ENCODE measurements at places on chromosomes 4 and X.

DNA sequence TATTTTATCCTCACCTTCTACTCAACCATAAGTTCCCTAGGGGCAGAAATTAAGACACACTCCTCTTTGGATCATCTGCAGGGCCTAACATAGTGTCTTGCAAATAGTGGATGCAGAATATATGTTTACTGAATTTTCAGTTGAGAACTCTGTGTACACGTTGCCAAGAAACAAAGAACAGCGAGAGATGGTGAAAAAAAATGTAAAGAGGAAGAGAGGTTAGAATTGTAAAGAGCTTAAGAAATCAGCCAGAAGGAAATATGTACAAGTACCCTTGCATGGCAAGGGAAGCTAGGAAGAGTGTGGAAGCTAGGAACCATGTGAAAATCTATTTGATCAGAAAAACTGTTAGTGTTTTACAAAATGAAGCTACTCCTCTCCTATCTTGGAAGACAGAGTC is 431.0 kb downstream of the SMARCA1 start:
- no peak for DNase-seq

- no peak for DNase-seq
Measured at GRCh38 chr4:139530833-139531427, 25.1 kb downstream of the SETD7 start.

GRCh38 chrX:123217077-123217476 is 33.0 kb downstream of the GRIA3 start:
- no peak for DNase-seq

DNA sequence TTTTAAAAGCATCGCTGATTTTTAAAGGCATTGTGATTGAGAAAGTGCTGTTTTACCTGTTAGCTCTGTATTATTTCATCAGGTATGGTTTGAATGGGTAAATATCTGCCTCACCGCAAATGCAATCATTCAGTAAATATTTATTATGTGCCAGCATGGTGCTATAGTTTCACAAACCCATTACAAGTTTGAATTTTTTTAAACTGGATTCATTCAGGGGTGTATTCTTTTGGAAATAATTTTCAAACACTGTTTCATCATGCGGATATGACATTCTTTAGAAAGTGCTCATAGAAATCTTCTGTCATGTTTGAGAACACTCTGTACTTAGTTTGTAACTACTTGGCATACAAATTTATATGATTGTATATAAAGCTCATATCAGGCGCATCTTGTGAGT is 37.2 kb downstream of the LIMCH1 start:
- no peak for DNase-seq

DNA sequence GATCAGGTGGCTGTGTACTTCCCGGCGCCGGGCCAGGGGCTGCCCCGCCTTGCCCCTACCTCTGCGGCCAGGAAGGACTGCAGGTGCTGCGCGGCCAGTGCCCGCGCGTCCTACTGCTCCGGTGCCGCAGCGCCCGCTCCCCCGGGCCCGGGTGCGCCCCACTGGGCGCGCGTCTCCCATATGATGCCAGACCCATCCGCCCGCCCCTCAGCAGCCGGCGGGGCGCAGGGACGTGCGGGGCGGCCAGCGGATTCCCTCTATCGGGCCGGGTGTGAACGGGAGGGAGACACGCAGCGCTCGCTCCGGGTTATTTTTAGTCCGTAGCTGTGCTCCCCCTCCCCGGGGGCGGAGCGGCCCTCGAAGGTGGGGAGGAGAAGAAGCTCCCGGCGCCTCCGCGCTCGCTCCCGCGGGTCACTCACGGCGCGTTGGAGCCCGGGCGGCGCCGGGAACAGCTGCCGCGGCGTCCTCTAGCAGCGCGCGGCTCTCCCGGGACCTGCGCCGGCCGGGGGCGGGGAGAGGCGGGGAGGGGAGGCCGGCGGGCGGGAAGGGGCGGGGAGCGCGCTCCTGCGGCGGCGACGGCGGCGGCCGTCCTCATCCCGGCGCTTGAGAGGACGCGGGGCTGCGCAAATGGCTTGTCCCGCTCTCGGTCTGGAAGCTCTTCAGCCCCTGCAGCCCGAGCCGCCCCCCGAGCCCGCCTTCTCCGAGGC is 103.6 kb downstream of the UCHL1 start:
- DNase-seq: peak; percentile 10

- no peak for DNase-seq
Measured at GRCh38 chr4:149709640-149710039, 106.0 kb downstream of the IQCM start.

DNA sequence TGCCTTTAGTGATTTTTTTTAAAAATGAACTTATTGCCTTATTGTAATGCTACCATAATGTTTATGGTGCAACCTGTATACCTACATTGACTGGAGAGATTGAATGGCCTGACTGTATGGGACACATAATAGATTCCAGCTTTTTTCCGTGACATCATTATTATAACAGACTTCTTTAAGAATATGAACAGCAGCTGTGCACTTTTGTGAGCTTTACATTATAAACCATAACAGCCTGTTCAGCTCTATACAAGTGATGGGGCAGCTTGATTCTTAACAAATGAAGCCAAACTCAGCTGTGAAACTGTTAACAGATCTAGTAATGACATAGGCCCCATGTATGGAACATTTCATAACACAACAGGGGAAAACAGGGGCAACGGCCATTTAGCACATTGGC is 187.0 kb downstream of the BMPR1B start:
- no peak for DNase-seq

- DNase-seq: no peak
Measured at GRCh38 chr4:146143888-146144287, 31.6 kb upstream of the LSM6 start.

DNA sequence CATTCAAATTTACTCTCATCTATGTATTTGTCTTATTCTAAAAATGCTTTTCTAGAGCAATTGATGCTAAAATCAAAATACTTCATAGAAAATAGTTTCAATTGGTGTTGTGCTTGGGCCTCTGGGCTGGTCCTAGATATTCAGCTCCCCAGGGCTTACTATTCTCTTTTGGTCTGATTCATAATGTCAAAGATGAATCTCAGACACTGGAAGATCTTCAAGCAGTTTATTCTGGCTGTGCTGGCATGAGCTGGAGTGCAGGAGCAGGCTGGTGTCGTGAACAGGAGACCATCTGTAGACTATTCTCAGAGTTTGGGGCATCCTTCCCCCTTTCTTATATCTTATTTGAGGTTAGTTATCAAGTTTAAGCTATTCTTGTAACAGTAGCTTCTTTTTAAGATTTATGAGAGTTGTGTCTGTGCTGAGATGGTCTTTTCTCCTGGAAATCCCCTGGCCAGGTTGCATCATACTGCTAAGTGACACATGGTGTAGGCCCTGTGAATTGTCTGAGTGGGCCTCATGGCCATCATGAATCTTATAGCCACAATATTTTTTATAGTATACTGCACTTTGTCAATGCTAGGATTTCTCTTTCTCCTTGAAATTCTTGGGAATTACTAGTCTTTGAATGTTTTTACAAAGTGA is 1624.0 kb upstream of the IGFBP7 start:
- no peak for DNase-seq

GRCh38 chr4:2941138-2942036 is 21.8 kb downstream of the NOP14 start:
- DNase-seq: no peak

DNA sequence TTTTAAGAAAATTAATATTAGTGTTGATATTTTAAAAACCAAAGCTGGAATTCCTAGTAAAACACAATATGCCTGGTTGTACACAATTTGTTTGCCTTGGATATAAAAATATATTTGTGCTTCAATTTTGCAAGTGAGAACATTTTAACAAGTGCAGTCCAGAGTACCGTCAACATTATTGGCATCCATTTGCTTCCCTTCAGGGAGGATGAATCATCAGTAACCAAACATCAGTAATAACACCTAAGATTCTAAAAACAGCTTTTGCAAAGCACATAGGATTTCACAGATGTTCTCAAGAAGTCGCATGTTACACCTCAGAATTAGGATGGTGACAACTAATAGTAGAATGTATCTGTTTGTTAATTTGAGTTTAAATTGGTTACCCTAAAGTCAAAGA is 262.6 kb upstream of the BMP3 start:
- no peak for DNase-seq

DNA sequence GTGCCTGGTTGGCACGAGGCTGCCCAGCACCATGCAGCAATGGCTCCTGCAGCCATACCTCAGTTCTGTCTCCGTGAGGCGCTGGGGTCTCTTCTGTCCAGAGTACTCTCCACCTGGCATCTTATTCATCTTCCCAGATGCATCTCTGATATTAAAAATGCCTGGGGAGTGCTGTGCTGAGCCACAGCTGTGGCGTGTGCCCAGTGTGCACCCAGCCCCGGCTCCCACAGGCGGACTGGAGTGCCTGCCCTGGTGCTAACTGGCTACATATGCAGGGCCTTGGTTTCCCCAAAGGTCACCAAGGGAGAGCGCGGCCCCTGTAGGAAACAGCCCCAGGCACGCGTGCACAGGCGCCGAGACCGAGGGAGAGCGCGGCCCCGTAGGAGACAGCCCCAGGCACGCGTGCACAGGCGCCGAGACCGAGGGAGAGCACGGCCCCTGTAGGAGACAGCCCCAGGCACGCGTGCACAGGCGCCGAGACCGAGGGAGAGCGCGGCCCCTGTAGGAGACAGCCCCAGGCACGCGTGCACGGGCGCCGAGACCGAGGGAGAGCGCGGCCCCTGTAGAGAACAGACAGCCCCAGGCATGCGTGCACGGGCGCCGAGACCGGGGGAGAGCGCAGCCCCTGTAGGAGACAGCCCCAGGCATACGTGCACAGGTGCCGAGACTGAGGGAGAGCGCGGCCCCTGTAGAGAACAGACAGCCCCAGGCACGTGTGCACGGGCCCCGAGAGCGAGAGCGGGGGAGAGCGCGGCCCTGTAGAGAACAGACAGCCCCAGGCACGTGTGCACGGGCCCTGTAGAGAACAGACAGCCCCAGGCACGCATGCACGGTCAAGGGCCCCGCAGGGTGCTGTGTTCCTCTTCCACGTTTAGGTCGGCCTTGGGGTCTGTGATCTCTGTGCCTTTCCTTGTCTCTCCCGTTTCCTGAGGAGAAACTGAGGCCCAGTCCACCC is 14.5 kb downstream of the TMEM175 start:
- no peak for DNase-seq

DNA sequence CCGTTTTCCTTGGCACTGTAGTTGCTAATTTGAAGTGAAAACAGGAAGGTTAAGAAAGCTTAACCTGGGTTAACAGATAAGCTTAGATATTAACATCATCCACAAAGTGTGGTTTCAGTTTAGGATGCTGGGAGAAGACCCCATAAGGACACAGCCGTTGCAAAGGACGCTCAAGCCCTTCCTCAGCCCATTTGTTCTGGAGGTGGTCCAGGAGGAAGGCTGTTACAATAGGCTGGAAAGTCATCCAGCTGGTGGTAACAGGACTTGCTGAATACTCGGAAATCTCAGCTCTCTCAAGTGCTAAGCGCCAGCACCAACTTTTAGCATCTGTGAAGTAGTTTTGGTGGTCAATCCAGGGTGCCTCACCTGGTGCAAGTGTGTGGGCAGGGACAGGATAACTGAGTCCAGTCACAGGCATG is 14.2 kb downstream of the CHST7 start:
- no peak for DNase-seq

- no peak for DNase-seq
Measured at GRCh38 chr4:127224556-127224955, 408.2 kb upstream of the INTU start.

DNA sequence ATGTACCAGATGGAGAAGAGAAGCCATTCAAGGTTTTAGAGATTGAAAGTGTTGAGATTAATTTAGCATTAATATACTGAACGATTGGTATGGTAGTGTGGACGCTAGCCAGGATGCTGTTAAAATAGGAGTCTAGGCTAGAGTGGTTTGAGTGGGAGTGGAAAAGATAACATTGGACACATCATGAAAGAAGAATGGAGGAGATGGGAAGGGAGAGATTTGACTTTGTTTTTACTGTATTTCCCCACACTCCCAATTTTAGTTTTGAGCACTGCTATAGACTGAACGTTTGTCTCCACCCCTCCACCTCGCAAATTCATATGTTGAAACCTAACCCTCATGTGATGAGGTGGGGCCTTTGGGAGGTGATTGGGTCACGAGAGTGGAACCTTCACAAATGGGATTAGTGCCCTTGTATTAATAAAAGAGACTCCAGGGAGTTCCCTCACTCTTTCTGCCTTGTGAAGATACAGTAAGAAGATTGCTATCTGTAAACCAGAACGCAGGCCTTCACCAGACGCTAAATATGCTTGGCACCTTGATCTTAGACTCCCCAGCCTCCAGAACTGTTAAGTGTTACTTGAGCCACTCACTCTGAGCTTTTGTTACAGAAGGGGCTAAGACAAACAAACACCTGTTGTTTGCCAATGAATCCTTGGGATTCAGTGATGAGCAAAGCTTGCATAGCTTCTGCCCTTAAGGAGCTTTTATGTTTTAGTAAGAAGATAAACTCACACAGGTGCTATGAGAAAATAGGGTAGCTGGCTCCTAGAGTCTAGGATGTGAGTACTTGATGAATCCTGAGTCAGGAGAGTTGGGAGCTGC is 25.8 kb downstream of the USP9X start:
- DNase-seq: no peak

- no peak for DNase-seq
Measured at GRCh38 chr4:120902925-120903324, 19.6 kb downstream of the PRDM5 start.

DNA sequence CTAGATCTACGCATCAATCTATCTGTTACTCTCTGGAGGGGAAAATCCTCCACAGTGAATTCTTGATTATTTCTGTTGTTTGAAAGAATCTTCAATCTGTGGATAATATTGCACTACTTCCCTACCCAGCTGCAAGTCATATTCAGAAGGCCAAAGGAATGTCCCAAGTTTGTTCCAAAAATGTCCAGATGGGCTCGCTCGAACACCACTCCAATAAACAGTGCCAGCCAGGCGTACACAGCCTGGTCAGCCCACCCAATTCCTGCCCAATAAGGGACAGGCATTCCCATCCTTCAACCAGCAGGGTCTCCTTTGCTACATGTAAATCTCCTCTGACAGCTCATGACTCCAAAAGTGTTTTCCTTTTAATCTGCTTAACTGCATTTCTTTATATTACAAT is 80.7 kb upstream of the GPM6B start:
- no peak for DNase-seq

GRCh38 chr4:35461931-35462659 is 782.2 kb downstream of the ARAP2 start:
- no peak for DNase-seq

- DNase-seq: no peak
Measured at GRCh38 chrX:20715176-20715575, 448.5 kb upstream of the RPS6KA3 start.

GRCh38 chrX:63746715-63747114 is 38.3 kb downstream of the ARHGEF9 start:
- DNase-seq: no peak

Data from cerebellar nuclear complex (tissue), 1 donor.